NCI-H1417 treated with DMSO at 0.1 percent for 48 hours (cell line): ENCODE measurements at places on chromosomes 12 and 14.

DNA sequence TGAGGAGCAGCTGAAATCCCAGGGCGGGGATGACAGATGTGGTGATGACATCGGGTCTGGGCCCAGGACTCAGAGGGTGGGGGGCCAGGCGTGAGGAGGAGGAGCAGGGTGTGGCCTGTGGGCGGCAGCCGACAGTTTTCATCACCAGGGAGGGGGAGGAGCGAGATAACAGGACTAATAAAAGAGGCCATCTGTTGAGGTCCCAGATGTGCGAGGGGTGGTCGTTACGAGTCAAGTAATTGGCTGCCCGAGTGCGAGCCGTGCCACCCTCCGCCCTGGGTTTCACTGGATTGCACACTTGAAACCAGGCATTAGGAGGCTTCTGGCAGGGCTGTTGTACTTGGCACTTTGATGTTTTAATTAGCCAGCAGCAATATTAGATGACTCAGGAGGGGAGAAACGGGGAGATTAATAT, 67.2 kb downstream of the NOS1 start:
- no peak for DNase-seq

DNA sequence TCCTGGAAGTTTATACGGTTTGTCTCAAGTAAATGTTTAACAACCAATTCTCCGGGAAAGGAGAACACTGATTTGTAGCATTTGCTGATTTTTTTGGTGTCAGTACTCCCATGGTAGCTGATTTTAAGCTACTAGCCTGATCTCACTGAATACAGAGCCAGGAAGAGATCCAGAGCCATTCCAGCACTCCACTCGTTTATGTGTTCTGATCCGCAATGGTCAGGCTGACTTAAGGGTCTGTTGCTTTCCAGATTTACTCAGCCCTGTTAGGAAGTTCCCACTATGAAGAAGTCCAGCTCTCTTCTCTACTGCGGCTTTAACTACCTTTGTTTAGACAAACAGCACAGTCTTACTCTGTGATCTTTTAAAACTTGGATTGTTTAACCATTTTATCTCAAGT, 38.0 kb upstream of the NID2 start:
- no peak for DNase-seq

DNA sequence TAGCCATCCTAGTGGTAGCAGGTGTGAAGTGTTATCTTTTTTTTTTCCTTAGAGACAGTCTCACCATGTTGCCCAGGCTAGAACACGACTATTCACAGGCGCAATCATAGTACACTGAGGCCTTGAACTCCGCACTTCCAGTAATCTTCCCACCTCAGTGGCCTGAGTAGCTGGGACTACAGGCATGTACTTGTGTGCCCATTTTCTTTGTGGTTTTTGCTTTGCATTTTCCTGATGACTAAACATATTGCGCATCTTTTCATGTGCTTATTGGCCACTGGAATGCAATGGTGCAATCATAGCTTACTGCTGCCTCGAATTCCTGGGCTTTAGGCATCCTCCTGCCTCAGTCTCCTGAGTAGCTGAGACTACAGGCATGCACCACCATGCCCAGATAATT, 33.3 kb upstream of the GCH1 start:
- DNase-seq = no peak

GRCh38 chr12:81022531-81022930, 55.3 kb upstream of the ACSS3 start:
- DNase-seq = no peak

GRCh38 chr12:116306506-116306905, 29.0 kb upstream of the MED13L start:
- DNase-seq = no peak

DNA sequence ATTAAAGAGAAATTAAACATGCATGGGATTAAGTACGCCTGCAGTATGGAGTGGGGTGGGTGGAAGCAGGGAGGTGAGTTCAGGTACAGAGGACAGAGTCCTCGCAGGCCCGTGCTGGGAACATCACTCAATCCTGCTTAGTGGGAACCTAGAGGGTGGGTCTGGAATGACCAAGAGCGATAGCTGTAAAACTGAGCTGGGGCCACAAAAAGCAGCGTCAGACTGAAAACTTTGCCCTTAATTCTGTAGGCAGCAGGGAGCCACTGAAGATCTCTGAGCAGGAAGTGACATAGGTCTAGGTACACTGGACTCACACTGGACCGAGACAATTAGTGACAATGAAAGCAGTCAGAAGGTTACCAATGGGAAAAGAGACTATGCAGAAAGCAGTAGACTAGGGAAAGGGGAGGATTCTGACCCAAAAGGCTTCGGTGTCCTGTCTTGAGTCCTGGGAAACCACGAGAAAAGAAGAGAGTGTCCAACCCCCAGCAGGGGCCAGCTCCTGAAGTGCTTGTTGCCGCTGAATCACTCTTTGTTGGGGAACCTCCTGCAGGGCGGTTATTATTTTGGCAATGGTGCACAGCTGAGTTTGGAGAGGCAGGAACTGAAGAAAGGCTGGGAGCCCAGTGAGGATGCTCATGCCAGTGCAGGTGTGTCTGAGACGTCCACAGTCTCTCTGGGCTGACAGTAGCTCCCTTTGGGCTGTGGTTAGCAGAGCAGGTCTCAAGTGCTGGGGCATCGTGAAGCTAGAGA, 97.4 kb downstream of the PLXNC1 start:
- no peak for DNase-seq

GRCh38 chr12:113203852-113204760, 17.2 kb upstream of the TPCN1 start:
- no peak for DNase-seq

DNA sequence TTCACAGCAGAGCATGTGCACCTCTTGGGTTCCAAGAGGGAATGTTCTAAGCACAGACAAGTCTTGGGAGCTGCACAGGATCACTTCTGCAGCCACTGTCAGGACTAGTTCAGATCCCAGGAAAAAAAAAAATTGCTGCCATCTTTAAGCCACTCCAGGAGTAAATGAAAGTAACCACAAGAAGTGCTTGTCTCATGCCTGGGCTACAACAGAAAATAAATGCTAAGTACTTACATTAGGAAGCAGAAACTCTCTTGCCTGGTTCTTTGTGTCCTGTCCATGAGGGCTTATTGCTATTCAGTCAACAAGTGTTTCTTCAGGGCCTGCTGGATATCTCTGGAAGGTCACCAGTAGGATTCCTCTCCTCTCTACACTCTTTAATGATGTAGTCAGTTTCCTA, 176.1 kb downstream of the KTN1 start:
- DNase-seq = no peak

GRCh38 chr12:122084857-122085405, 6.4 kb downstream of the MLXIP start:
- DNase-seq = no peak

- DNase-seq = peak; percentile 49
Measured at GRCh38 chr12:41190338-41190737, 2.2 kb downstream of the PDZRN4 start.

GRCh38 chr14:95531473-95531872, 3.4 kb upstream of the GLRX5 start:
- DNase-seq = no peak

DNA sequence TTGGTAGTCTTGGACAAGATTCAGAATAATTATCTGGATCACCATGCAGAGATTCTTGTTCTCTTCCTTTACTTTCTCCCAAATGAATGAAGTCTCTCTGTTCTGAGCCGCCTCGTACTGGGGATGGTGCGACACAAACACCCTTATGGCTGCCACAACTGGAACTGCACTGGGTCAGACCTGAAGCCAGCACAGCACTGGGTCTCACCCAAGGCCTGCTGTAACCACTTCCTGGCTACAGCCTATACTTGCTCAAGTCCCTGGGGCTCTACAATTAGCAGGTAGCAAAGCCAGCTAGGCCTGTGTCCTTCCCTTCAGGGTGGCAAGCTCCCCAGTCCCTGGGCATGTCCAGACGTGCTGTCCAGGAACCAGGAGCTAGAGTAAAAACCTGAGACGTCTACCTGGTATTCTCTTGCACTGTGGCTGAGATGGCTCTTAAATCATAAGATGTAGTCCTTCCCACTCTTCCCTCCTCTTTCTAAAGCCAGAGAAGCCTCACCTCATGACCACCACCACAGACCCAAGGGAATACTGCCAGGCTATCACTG, 27.6 kb downstream of the IFNG start:
- DNase-seq = no peak

DNA sequence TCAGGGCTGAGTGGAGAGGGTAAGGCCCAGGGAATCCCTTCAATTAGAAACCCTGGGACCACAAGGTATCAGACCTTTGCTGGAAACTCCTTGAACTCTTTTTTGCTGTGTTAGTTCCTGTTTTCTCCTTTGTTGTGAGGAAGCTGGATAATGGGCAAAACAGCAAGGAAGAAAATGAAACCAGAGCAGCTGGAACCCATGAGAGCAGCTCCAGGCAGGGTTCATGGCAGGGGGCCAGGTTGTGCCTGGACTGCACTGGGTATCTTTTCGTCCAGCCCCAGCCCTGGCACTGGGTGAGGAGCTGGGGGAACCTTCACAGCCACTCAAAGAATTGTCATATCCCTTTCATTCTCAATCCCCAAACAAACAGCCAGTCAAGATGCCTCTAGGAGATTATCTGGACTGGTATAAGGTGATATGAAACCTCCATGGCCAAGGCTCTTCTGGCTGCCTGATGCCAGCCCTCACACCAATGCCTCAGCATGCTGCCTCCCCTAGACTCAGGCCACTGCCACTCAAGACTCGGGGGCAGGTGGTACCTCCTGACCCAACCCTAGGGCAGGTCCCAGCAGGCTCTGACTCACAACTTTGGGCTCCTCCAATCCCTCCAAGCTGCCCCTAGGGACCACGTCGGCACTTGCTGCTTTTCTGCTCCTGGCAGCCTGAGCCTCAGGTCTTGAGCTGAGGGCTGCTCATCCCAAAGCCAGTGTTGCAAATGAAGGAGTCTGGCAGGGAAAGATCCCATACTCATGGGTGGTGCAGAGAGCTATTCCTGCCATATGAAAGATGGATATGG, 16.5 kb downstream of the FAM186B start:
- no peak for DNase-seq

GRCh38 chr14:105015905-105016304, 5.0 kb downstream of the CDCA4 start:
- DNase-seq = no peak

- no peak for DNase-seq
Measured at GRCh38 chr12:29796823-29797263, 13.1 kb upstream of the TMTC1 start.

- no peak for DNase-seq
Measured at GRCh38 chr12:93127582-93128331, 198.7 kb upstream of the EEA1 start.

- no peak for DNase-seq
Measured at GRCh38 chr12:68007466-68007865, 18.2 kb downstream of the IFNG-AS1 start.

DNA sequence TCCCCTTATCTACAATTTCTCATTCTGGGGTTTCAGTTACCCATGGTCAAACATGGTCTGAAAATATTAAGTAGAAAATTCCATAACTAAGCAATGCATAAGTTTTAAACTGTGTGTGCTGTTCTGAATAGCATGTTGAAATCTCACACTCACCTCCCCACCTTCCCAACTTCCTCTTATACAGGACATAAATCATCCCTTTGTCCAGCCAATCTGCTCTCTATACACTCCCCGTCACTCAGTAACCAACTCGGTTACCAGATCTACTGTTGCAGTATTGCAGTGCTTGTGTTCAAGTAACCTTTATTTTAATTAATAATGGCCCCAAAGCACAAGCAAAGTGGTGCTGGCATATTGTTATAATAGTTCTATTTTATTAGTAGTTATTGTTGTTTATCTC, 420.5 kb downstream of the GXYLT1 start:
- no peak for DNase-seq

DNA sequence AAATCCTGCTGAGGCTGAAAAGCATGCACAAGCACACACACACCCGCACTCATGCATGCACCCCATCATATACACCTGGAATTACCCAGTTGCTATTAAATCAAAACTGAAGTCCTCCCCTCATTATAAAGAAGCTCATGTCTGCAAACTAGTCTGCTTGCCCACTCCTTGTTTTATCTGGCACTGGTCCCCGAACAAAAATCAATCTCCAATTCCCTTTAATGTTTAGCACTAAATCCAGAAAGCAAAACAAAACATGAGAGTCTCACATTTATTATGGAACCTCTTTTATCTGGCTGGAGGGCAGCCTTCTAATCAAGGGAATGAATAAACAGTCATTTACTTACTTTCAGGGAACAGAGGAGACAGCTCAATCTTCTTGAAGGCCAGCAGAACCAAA, 1093.4 kb upstream of the FLRT2 start:
- DNase-seq = no peak

GRCh38 chr14:56213306-56213705, 95.1 kb downstream of the PELI2 start:
- DNase-seq = no peak

GRCh38 chr14:102182936-102183619, 43.4 kb downstream of the WDR20 start:
- DNase-seq = no peak

GRCh38 chr12:94721173-94721572, 70.8 kb upstream of the TMCC3 start:
- no peak for DNase-seq

DNA sequence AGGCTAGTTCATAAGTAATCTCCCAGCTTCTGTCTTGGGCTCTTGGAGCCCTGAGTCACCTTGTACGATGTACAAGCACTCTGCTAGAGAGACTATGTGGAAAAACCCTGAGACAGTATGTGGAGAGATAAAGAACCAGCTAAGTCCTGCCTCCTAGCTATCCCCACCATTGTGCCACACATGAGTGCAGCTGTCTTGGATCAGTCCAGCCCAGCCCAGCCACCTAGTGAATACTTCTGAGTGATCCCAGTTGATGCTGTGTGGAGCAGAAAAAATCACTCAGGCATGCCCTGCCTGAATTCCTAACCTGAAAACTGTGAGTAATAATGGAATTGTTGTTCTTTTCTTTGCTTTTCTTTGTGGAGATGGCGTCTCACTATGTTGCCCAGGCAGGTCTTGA, 5.1 kb upstream of the SERPINA6 start:
- no peak for DNase-seq

DNA sequence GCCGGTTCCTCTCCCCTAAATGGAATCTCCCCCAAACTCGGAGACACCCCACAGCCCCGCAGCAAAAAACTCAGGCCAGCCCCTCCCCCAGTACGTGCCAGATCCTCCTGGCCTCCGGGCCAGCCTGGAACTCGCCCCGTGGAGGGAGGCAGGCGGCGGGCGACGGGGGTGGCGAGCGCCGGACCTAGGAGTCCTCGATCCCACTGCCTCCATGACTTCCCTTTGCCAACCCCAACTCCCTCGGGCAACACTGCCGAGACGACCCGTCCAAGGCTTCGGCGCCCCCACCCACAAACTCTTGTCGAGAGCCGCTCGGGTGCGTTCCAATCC, 400 bp downstream of the ADCY6 start:
- DNase-seq = no peak

DNA sequence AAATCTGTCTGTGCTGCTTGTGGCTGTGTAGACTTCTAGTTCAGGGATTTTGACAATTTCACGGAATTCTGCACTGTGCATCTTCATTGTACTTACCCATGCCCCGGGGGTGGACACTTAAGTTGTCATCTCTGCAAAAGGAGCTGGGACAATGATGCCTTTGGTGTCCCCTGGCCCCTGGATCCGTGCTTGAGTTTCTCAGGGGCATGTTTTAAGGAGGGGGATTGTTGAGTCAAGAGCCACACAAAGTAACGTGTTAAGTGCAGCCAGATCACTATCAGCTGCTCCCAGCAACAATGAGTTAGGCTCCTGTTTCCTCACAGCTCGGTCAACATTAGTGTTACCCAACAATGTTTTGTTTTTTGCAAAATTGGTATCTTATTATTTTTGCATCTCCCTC, 305.0 kb upstream of the DIO3 start:
- DNase-seq = no peak
